ENCODE measurements at places on chromosomes 16 and 17. TPM values are rescaled to one million over a fixed set of nuclear protein-coding genes. Genes with fewer than 3 reads are reported as not detected.

- no peak for DNase-seq
Measured at GRCh38 chr16:85199069-85199725, 86.9 kb upstream of the CIBAR2 start.

- no peak for DNase-seq
Measured at GRCh38 chr16:23466162-23466885, 13.3 kb upstream of the COG7 start.

DNA sequence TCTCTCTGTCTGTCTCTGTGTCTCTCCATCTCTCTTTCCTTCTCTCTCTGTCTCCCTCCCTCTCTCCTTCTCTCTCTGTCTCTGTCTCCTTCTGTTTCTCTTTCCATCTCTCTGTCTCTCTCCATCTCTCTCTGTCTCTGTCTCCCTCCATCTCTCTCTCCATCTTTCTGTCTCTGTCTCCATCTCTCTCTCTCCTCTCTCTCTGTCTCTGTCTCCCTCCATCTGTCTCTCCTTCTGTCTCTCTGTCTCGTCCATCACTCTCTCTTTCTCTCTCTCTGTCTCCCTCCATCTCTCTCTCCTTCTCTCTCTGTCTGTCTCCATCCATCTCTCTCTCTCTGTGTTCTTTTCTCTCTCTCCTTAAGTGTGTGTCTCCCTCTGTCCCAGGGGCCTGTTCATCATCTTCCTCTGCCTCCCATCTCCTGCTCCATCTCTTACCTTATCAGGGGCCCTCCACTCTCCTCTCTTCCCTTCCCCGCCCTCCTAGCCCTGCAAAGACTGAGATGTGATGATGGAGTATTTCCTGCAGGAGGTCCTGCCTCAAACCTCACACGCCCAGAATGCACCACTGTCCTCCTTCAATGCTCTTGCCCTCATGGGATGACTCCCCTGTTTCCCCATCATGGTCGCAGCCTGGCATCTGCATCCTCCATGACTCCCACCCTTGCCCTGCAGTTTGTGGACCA, 193.3 kb downstream of the GSG1L start:
- DNase-seq: no peak

Gene CNTD1
- 0.89 TPM for total RNA-seq

Gene ULK2
- total RNA-seq: 22.4 TPM

All from mucosa of gallbladder (tissue), 1 donor.